GM12892 (cell line): ENCODE measurements at places on chromosomes 1 and 21.

GRCh38 chr1:195085196-195085595 lies 1523.0 kb downstream of the KCNT2 start:
- DNase-seq = no peak

DNA sequence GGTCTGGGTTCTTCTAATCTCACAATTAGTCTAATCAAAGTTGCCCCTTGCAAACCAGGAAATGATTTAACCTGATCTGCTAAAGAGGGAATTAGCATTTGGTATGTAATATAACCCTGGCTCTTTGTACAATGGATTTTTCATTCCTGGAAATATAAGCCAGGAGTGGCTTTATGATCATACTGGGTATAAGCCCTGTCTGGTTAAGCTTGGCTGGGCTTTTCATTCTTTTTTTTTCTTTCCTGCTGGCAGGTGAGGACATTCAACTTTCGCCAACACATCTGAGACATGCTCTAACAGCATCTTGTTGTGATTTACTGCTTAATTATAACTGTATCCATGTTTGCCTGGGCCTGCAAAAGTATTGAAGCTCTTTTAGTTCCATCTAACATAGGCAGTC lies 20.4 kb upstream of the SDE2 start:
- DNase-seq = no peak

DNA sequence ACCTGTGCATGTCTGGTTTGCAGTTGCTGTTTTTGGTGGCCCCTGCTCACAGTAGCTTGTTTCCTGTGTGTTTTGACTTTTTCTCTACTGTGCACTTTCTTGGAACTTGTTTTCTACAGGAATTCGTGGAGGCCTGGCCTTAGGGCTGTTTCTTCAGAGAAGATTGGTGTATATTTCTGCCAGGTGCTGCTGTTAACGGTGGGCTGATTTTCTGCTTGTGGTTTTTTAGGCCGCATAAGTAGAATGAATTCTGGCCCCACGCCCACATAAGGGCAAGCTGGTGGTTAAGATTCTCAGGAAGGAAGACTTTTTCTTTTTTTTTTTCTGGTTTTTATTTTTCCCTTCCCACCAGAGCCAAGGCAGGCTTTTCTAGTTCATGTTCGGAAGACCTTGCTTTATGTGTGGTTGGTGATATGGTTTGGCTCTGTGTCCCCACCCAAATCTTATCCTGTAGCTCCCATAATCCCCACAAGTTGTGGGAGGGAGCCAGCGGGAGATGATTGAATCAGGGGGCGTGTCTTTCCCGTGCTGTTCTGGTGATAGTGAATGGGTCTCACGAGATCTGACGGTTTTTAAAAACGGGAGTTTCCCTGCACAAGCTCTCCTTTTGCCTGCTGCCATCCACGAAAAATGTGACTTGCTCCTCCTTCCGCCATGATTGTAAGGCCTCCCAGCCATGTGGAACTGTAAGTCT lies 71.5 kb upstream of the DISP3 start:
- DNase-seq = no peak

GRCh38 chr1:2205191-2205952 lies 10.8 kb upstream of the FAAP20 start:
- no peak for DNase-seq

DNA sequence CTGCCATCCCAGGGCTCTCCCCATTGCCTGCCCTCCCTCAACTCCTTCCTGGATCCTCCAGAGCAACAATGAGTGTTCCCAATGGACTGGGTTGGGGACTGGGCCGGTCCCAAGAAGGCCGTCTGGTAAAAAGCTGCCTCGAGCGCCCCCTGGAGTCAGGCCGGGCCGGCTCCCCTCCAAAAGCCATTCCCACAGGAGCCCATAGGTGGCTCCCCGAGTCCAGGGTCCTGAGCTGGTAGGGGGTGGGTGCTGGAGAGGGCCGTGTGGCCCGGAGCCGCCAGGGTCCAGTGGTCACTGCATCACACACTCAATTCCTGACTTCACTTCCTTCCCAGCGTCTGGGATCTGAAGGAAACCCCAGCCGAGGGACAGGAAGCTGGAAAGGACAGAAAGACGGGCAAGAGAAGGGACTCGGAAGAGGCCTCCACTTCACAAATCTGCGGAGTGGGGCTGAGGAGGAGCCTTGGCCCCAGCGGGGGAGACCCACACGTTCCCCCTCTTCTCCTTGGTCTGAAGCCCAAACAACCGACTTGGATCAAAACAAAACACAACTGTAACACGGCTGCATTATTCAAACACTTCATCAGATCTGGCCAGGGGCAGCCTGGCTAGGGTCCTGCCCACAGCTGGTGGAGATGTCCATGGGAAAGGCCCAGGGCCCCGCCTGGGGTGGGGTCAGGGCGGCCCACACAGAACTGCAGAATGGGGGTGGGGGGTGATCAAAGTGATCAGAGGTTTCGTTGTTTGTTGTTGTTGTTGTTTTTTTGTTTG lies 10.9 kb upstream of the ALDH4A1 start:
- peak; percentile 96 for DNase-seq

DNA sequence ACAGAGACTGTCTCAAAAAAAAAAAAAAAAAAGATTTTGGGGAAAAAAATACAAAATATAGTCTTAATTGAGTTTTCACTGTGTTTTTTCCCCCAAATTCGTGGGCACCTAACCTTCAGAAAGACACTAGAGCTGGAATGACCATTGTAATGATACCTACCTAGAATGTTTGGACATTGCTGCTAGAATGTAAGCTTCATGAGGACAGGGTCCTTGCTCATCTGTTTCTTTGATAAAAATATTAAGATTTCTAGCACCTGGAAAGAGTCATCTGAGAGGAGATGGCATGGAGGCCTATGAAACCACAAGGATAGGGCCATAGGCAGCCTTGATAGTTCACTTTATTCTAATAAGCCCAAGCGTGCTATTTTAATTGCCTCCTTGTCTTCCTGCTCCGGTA lies 6.5 kb downstream of the LRRC8D start:
- DNase-seq = no peak

GRCh38 chr1:16189921-16190621 lies 22.4 kb downstream of the ARHGEF19 start:
- no peak for DNase-seq

- DNase-seq = no peak
Observed at GRCh38 chr1:160625725-160626498, 20.9 kb downstream of the SLAMF1 start.

DNA sequence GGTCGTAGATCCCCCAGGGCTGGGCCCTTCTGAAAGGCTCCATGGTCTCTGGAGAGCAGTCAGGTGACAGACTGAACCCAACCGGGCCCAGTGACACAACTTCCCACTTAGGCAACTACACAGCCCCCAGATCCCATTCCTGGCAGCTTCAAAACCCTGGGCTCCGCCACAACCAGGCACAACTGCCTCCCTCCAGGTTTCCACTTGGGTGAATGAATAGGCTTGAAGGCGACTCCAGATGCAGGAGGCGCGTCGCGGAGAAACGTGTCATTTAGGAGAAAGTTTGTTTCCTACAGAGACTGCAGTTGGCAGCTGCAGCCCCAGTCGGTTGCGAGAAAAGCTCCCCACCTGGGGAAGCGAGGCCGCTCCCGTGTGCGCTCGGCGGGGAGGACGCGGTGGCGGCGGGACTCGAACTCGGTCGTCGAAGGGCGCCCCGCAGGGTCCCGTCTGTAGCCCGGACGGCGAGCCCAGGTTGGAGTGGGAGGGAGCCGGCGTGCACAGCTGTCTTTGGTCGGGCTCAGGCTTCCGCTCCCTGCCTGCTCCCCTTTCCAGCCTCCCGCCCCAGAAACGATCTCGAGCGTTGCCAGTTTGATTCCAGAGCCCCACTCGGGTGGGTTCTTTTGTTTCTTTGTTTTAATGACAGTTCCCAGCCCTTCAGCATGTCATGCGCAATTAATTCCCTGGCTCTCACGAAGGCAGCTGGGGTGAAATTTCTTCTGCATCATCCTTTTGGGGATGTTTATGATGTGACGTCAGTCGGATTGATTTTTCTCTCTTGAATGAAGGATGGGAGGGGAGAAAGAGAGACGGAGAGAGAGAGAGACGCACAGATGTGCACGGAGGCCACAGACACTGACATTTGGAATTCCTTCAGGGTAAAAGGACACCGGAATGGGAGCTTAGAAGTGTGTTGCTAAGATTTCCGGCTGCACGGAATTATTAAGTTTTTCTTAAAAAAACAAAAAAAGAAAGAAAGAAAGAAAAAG lies 862 bp upstream of the SGIP1 start:
- DNase-seq = no peak

DNA sequence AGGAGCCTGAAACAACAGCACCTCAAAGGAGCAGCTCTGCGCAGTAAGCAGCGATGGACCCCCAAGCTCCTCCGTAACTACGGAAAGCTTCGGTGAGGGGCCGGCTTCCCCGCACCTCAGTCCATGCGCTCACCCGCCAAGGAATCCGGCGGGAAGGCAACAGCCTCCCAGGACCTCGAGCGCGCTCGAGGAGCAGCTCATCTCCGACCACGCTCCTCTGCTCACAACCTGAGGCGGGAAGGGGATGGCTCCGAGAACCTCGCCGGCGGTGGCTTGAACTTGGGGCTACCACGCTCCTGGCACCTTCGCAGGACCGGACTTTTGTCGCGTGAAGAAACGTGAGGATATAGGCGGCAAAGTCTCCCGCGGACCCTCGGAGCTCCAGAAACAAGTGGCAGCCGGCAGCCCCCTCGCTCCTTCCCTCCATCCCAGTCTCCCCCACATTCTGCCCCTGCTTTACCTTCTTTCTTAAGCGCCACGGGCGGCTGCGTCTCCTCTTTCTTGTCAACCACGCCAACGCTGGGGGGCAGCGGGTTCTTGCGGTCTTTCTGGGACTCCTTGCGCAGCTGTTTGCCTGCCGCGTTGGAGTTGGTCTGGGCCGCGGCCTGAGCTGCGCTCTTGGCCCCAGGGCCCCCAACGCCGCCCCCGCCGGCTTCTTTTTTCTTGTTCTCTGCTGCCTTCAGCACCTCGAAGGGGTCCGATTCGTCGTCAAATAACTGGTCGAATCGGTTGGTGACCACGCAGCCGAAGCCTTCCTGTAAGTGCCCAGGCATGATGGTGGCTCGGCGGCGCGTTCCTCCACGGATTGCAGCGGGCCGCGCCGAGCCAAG lies 459 bp downstream of the SERBP1 start:
- DNase-seq = peak; percentile 10

- DNase-seq = no peak
Observed at GRCh38 chr1:12610305-12610935, 7.6 kb downstream of the DHRS3 start.

DNA sequence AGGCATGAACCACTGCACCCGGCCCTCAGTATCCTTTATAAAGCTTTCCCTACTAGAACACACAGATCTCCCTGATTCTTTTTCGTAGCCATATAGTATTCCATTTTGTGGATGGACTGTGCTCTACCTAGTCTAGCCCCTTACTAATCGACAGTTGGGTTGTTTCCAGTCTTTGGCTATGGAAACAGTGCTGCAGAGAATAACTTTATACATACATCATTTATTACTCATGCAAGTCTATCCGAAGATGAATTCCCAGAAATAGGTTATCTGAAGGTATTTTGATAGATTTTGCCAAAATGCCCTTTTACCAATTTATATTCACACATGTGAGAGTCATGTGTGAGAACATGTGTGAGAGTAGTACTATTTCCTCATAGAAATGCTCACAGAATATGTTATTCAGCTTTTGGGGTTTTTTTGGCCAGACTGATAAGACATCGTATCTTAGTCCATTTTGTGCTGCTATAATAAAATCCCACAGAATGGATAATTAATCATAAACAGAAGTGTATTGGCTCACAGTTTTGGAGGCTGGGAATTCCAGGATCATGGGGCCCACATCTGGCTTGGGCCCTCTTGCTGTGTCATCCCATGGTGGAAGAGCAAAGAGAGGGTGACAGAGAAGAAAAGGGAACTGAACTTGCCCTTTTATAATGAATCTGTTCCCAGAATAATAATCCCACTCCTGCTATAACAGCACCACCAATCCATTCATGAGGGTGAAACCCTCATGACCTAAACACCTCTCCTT lies 17.3 kb upstream of the FGR start:
- DNase-seq = no peak

GRCh38 chr1:38860454-38860795 lies 853 bp upstream of the RRAGC start:
- DNase-seq = no peak

GRCh38 chr1:61012341-61012761 lies 70.0 kb upstream of the NFIA start:
- no peak for DNase-seq

- no peak for DNase-seq
Observed at GRCh38 chr1:60765204-60765603, 317.2 kb upstream of the NFIA start.

DNA sequence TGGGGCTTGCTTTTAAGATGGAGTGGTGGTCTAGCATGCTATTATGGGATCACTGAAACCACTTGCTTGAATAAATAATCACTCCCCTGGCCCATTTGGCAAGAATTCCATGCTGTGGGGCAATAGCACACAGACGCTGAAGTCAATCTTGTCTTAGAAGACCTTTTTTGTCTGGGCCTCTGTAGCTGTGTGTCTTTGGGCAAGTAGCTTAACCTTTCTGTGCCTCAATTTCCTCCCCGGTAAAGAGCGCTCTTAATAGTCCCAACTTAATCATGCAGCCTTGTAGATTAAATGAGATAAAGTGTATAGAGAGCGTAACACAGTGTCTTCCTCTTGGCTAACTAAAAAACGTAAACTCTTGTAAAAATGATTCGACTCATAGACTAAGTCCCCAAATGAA lies 125.4 kb upstream of the IGSF21 start:
- DNase-seq = no peak

DNA sequence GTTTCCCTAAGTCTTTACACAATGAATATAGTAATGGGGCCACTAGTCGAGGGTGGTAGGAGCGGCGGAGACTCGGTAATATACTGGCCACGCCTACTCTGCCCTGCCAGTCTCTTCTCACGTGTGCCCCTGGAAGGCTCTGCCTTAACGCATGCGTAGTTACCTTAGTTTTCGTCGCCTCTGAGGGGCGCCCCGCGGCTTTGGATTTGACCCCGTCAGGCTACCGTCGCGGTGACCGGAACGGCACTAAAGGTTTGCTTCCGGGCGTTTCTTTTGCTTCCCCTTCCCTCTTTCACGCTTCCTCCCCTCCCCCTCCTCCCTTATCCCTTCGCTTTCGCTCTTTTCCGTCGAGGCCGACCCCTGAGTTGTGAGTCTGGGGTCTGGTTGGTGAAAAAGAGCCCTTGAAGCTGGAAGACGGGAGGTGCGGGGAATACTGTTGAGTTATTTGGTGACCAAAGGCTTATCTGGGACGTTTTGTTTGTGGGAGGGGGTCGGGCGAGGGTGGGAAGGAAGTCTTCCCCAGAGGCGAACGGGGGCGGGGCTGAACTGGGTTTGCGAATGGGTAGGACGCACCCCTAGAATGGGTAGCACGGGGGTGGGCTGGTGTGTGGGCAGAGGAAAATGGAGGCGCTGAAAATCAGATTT lies at the start of gene SETDB1:
Gene SETDB1, plus strand, starts transcription at position 267 of the 645 bp plus-strand sequence. CDS start 1,352 bp downstream, outside the sequence.
- DNase-seq = peak; percentile 61
